ENCODE measurements at places on chromosomes 3 and 15. TPM values are rescaled to one million over a fixed set of nuclear protein-coding genes. Genes with fewer than 3 reads are reported as not detected.

Gene IQCF5
- total RNA-seq: not detected

Gene CTDSPL
- total RNA-seq: 20.8 TPM

- peaks cover 73% of the 10 kb centered on the region for H3K27me3 ChIP-seq
- DNase-seq: peak; percentile 79
Observed at GRCh38 chr3:128488991-128489673, 3.9 kb downstream of the GATA2 start.

DNA sequence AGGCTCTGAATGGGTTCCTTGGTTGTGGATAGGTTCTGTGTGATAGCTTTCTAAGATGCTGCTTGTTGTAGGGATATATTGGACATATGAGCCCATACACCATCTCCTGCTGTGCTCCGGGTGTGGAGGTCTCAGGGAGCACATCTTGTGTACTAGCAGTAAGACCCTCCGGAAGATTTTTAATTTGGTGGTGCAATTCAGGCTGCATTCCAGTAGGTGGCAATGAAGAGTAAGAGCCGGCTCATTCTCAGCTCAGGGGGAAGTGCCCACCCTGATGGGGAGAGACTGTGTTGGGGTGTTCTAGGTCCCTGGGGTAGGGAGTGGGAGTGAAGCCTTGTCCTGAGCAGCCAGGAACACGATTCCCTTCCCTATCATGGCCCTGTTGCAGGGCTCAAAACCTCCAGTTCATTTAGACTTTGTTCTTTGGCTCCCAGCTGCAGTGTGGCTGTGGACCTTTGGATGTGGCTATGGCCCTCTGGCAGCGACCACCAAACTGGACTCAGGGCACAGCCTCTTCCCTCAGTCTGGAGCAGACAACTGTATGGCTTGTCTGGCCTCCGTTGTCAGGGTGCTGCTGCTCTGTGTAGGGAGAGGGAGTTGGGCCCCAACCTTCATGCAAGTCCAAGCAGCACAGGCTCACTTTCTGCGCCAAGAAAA is 104.7 kb downstream of the UNC13C start:
- no peak for DNase-seq
- H3K4me1 ChIP-seq: no peaks in the 10 kb centered on the region
- H3K27ac ChIP-seq: no peak overlapping the region
- H3K27me3 ChIP-seq: no peaks in the 10 kb centered on the region
- no peak overlapping the region for H3K4me3 ChIP-seq
- H3K36me3 ChIP-seq: no peaks in the 10 kb centered on the region

- DNase-seq: no peak
- no peaks in the 10 kb centered on the region for H3K4me1 ChIP-seq
- H3K4me3 ChIP-seq: no peak overlapping the region
Observed at GRCh38 chr15:53694476-53694874, 65.0 kb downstream of the WDR72 start.

- H3K36me3 ChIP-seq: no peaks in the 10 kb centered on the region
- no peak for DNase-seq
- H3K27me3 ChIP-seq: no peaks in the 10 kb centered on the region
- H3K4me1 ChIP-seq: no peaks in the 10 kb centered on the region
Observed at GRCh38 chr3:59317386-59317785, 267.6 kb upstream of the CFAP20DC start.

DNA sequence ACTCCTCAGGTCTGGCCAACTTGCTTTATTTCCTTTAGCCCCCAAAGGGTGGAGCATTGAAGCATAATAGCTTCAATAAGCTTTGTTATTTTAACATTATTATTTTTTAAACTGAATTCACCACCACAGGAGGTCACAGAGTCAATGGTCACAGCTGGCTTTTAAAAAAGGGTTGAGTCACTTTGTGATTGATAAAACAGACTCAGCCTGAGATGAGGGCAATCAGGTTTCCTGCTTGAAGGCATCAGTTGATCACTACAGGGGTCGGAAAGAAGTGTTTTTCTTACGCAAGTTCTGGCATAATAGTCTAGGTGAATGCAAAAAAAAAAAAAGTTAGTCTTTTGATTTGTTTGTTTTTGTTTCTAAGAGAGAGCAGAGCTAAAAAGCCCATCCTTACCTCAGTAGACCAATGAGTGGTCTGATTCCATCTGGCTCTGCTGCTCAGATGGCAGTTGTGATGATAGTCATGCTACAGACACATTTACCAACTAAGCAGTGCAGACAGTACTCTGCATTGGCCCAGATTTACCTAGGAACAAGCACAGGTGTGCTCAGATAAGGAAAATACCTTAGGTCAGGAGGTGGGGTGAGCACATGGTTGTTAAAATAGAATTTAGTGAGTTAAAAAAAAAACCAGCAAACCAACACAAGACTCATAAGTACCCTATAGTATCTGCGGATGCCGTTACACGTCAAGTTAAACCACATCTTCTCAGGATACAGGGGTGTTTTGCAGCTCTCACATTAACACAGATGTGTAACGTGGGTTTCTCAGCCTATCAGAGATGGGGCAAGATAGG is 22.6 kb downstream of the ZNF80 start:
- peaks cover 24% of the 10 kb centered on the region for H3K4me1 ChIP-seq
- H3K36me3 ChIP-seq: no peaks in the 10 kb centered on the region
- peak overlapping the region; percentile 20 for H3K4me3 ChIP-seq

DNA sequence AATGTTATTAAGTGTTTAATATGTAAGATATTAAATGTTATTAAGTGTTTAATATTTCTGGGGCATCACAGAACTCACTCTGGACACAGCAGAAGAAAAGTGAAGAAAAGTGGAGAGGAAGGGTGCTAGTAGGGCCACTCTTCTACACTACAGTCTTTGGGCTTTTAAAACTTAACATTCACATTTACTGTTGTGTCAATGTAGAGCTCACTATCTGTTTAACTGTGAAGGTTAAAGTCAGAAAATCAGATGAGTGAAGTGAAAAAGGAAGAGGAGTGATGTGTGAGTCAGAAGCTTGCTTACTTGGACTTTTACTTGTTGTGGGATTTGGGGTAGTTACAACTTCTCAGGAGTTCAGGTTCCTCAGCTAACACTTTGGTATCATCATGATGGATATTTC is 145.3 kb upstream of the DNAJC19 start:
- no peak overlapping the region for H3K27ac ChIP-seq
- H3K36me3 ChIP-seq: no peaks in the 10 kb centered on the region
- H3K4me3 ChIP-seq: no peak overlapping the region
- no peaks in the 10 kb centered on the region for H3K27me3 ChIP-seq

DNA sequence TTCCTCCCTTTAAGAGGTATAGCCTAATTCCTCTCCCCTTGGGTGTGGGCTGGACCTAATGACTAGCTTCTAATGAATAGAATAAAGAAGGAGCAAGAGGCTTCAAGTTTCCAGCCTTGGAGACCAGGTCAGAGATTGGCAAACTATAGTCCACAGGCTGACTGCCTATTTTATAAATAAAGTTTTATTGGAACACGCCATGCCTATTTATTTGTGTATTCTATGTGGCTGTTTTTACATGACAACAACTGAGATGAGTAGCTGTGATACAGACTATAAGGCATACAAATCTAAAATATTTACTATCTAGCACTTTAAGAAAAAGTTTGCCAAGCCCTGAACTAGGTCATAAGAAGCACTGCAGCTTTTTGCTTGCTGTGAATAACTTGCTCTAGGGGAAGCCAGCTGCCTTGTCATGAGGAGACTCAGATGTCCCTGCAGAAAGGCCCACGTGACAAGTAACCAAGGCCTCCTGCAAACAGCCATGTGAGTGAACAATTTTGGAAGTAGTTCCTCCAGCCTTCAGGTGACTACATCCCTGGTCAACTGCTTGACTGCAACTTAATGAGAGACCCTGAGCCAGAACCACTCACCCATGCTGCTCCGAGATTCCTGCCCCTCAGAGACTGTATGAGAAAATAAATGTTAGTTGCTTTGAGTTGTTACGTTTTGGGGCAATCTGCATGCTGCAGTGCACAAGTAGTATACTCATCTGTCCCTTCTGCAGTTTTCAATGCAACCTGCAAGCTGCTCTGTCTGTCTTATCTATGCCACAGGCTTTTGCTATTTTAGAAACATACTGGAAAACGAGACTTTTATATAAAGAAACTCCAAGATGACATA is 21.1 kb upstream of the MAP3K13 start:
- peaks cover 14% of the 10 kb centered on the region for H3K4me1 ChIP-seq
- H3K36me3 ChIP-seq: no peaks in the 10 kb centered on the region
- H3K4me3 ChIP-seq: no peak overlapping the region
- no peak overlapping the region for H3K27ac ChIP-seq

GRCh38 chr15:43527016-43527801 is 9.8 kb downstream of the MAP1A start:
- H3K4me3 ChIP-seq: no peak overlapping the region
- H3K27me3 ChIP-seq: no peaks in the 10 kb centered on the region
- H3K4me1 ChIP-seq: no peaks in the 10 kb centered on the region
- peaks cover 7% of the 10 kb centered on the region for H3K36me3 ChIP-seq
- no peak overlapping the region for H3K27ac ChIP-seq
- DNase-seq: no peak

DNA sequence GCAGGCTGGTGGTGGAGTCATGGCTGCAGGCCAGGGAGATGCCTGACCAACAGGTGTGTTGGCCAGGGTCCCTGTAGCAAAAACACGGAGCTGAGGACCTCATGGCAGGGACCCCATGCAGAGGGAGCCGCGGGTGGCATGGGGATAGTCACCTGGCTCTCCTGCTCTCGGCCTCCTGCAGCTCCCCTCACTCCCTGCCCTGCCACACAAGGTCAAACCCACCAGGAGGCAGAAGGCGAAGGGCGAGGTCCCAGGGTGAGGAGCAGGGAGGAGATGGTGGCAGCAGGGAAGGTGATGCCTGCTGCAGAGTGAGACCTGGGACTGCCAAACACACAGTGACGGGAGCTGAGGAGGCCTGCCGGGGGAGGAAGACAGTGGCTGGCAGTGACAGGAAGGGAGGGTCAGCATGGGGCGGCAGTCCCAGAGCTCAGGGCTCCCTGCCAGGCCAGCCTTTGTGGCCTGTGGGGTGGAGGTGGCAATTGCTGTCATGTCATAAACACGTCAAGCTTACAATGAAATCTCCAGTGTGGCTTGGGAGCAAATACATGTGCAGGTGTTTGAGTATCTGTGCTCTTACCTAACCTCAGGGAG is 144.3 kb downstream of the TJP1 start:
- no peaks in the 10 kb centered on the region for H3K36me3 ChIP-seq
- H3K27ac ChIP-seq: no peak overlapping the region
- peak; percentile 58 for DNase-seq
- no peaks in the 10 kb centered on the region for H3K4me1 ChIP-seq
- H3K27me3 ChIP-seq: peaks cover 45% of the 10 kb centered on the region
